ENCODE measurements at places on chromosomes 3 and 15.
A peak's percentile ranks its signal among the peaks of the same experiment; 100 is the strongest.

- DNase-seq = no peak
These were observed 67.8 kb downstream of the ITGA11 start for GRCh38 chr15:68364028-68364659.

GRCh38 chr3:64502284-64502683, 185.5 kb downstream of the ADAMTS9 start:
- DNase-seq = no peak

GRCh38 chr15:38253351-38253781, 730 bp downstream of the SPRED1 start:
- no peak for DNase-seq

DNA sequence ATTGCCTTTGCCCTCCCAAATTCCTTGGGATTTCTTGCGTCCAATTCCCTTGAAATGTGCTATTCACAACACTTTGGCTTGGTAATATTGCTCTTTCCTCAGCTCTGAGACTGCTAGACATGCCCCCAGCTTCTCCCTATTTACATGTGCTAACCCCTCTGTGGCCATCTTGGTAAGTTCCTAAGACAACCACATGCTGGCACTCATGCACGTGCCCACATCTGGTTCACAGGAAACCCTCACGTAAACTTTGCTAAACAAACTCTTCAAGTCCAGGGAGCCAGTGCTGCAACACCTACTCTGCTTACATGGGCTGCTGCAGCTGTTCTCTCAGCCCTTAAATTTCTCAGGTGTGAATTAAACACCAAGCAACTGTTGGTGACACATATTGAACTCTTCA, 121.8 kb downstream of the ADAMTSL3 start:
- no peak for DNase-seq

GRCh38 chr15:65032801-65033537, 3.5 kb upstream of the MTFMT start:
- no peak for DNase-seq

DNA sequence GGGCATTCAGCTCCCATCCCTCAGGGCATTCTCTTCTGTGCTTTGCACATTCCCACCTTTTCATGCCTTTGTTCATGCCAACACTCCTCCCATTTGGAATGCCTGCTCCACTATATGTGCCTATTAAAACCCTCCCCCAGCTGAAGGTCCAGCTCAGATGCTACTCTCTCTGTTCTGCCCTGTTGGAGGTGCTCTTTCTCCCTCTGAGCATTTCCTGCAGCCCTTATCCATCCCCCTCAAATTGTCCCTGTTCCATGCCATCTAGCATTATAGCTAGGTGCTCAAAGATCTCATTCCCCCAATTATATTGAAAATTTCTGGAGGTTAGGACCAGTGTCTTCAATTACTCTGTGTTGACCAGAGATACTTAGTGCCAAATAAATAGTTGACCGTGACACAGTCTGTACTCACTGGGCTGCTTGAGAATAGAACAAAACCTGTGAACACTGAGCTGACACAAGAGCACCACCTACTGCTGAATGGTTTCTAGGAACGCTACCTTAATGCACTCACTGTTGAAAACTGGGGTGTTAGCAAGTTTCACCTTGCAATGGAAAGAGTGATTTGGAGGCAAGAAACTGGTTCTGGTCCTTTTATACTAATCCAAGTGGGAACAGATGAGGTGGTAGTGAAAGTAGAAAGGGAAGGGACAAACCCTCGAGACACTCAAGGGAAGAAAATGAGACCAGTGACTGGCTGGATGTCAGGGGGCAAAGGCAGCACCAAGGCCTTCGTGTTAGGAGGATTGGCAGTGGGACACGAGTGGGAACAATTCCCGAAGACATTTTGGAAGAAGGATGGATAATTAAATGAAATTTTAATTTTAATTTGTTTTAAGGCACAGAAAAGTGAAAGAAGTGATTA, 289.8 kb upstream of the ROPN1 start:
- DNase-seq = no peak

DNA sequence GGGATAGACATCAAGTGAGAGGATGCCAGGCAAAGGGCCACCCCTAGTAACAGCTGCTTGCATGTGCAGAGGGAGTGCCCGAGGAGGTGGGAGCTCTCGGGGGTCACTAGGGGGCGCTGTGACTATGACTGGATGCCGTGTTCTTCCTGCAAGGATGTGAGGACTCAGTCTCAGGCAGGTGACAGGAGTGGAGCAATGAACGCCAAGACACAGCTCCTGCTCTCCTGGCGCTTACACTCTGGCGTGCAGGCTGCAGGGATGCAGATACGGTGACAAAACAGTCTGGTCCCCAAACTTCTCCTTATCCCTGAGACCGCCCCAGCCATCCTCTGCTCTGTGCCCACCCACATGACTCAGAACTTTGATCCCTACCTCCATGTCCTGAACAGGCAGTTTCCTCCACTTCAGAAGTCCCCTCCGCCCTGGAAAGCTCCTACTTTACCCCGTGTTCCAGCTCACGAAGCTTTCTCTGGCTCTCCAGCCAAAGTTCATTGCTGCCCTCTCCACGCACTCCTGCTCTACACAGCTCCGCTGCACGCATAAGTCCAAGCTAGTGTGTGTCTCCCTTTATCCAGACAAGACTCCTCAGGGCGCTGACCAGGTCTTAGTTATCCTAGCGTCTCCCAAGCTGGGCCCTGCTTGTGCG, 14.7 kb downstream of the RHOV start:
- DNase-seq = peak; percentile 66

DNA sequence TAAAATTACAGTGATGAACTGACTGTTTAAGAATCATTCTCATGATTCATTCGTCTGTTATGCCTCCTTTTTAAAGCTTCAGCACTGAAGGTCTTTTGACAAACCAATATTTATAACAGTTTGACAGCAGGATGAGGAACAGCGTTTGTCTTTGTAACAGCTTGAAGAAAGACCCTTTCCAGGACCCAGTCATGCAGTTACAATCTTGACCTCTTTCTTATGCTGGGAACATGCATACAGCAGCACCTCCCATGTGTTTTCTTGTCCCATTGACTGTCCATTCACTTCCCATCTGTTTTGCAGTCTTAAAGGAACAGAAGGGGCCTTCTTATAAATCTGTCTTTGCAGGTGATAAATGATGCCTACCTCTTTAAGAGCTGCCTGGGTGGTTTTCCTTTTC, 87.2 kb downstream of the OPA1 start:
- no peak for DNase-seq

- DNase-seq = no peak
These were observed 6.4 kb downstream of the TERC start for GRCh38 chr3:169758359-169758994.

GRCh38 chr3:134212967-134213665, 37.5 kb downstream of the RYK start:
- peak; percentile 76 for DNase-seq

DNA sequence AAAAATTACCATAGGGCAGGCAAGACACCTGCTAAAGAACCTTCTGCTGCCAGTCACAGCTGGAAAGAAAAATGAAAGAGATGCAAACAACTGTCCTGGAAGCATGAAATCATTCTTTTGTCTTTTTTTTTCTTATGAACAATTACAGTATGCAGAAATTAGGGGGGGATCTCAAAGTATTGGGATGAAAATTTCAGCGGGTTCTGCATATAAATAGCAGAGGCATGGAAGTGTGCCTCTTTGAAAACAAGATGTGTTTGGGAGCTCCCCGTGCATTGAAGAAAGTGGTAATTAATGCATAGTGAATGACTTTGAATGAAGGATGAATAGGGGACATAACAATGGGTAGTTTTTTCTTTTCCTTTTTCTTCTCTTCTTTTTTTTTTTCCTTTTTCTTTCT, 431.2 kb downstream of the SOX2 start:
- no peak for DNase-seq
